ENCODE measurements at places on chromosomes 2 and 18.

DNA sequence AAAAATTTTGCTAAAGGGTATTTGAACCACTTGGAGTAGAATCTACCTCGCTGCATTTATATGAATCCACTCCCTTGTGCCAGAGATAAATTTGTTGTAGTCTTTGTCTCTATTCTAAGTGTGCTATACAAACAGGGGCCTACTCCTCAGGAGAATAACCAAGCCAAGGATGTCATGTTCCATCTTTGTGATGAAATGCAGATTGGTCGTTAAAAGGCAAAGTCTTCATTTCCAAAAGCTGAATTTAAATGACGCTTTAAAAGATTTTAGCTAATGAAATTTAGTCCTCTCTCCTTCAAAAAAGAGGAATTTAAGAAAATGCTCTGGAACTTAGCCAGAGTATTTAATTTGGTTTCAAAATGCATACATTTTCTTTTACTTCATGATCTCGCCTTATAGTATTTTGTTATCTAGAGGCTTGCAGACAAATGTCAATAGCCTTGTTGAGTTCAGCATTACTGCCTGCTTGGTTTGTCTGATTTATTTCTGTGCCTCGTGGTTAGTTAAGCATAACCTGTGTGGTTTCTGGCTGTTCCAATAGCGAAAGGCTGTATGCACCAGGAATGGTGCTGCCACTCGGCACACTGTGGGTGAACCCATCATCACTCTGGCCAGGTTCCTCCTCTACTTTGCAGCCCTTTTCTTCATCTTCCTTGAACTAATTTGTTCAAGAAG, 417.6 kb downstream of the ZNF521 start:
- no peaks in the 10 kb centered on the region for H3K27me3 ChIP-seq
- H3K4me1 ChIP-seq, result no peaks in the 10 kb centered on the region
- no peak for DNase-seq

DNA sequence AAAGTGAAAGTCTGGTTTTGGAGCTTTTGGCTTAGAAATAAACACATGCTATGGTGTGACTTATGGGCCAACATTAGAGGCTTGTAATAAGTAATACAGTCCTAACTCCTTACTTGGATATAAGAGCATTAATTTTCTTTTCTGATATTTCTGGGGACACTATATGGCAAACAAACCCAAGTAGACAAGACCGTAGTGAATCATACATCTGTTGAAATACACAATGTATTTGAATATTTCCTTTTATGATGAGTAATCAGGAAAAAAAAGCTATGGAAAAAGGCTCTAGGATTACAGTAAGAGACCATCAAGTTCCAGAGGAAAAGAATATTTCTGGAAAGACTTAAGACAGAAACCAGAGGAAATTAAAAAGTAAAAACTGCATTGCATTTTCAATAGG, 146.0 kb upstream of the CYP26B1 start:
- no peak overlapping the region for H3K4me3 ChIP-seq
- H3K36me3 ChIP-seq, result no peaks in the 10 kb centered on the region
- no peaks in the 10 kb centered on the region for H3K27me3 ChIP-seq
- H3K27ac ChIP-seq, result no peak overlapping the region
- DNase-seq, result no peak
- no peaks in the 10 kb centered on the region for H3K4me1 ChIP-seq

- DNase-seq, result no peak
- H3K4me3 ChIP-seq, result no peak overlapping the region
- no peaks in the 10 kb centered on the region for H3K27me3 ChIP-seq
- H3K36me3 ChIP-seq, result no peaks in the 10 kb centered on the region
- H3K4me1 ChIP-seq, result no peaks in the 10 kb centered on the region
Measured at GRCh38 chr18:56508370-56509036, 129.9 kb downstream of the TXNL1 start.

DNA sequence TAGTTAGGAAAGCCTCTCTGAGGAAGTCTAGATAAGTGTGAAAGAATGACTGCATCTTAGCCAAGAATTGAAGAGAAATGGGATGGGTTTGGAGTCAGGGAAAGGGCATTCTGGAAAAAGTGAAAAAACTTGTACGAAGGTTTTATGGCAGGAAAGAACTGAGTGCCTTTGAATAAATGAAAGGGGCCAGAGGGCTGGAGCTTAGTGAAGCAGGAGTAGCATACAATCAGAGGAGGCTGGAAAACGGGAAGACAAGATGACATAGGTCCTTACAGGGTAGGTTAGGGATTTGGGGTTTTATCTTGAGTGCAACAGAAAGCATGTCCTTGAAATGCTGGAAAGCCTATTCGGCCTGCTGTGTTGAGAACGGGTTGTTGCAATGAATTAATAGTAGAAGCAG, 152.6 kb upstream of the RND3 start:
- no peak for DNase-seq
- H3K4me1 ChIP-seq, result no peaks in the 10 kb centered on the region
- H3K27me3 ChIP-seq, result no peaks in the 10 kb centered on the region
- no peak overlapping the region for H3K4me3 ChIP-seq

- H3K4me3 ChIP-seq, result no peak within 1 kb of the TSS
- DNase-seq, result no peak
- H3K27me3 ChIP-seq, result peaks cover 3% of the 10 kb centered on the region
- H3K36me3 ChIP-seq, result no peaks in the 10 kb centered on the region
- no peaks in the 10 kb centered on the region for H3K4me1 ChIP-seq
Measured at GRCh38 chr18:5543773-5544389, at the start of gene EPB41L3. EPB41L3 (minus strand) TSS chr18:5543997; CDS start chr18:5489183, 54,814 bp downstream.

Measured in CD4-positive, alpha-beta memory T cell (primary cell).